Hematopoietic multipotent progenitor cell treated with erythropoietin and hydrocortisone succinate and interleukin-3 and kit ligand, for 17 days (in vitro differentiated cells): ENCODE measurements at places on chromosomes 7 and 10.
A peak's percentile ranks its signal among the peaks of the same experiment; 100 is the strongest.

- no peak for DNase-seq
These were observed 692.6 kb downstream of the ZWINT start for GRCh38 chr10:55668326-55668922.

- DNase-seq: no peak
These were observed 9.4 kb downstream of the LIMK1 start for GRCh38 chr7:74092964-74093471.

- no peak for DNase-seq
These were observed 369.8 kb downstream of the SEMA3D start for GRCh38 chr7:84817016-84817415.

DNA sequence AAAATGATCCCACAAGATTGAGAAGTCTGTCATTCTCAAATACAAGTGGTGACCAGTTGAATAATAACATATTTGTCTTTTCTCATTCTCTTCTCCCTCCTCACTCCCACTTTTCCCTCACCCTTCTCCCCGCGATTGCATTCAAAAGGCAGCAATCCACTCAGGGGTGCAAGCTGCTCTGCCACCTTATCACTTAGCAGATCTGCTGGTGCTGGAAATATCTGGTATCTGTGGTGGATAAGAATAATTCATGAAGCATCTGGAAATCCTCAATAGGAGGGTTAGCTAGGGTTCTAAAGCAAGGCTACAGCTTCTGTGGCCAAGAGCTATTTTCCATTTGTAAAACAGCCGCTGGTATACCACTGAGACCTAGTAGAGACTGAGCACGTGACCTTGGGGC lies 43.8 kb downstream of the GCC1 start:
- no peak for DNase-seq

GRCh38 chr10:118106426-118106825 lies 59.7 kb upstream of the RAB11FIP2 start:
- DNase-seq: peak; percentile 6

- DNase-seq: no peak
These were observed 298.7 kb upstream of the LRRTM3 start for GRCh38 chr10:66627156-66627555.

- DNase-seq: no peak
These were observed 23.7 kb downstream of the SVIL start for GRCh38 chr10:29610876-29611647.

- no peak for DNase-seq
These were observed 103.8 kb downstream of the C10orf105 start for GRCh38 chr10:71615538-71616329.

DNA sequence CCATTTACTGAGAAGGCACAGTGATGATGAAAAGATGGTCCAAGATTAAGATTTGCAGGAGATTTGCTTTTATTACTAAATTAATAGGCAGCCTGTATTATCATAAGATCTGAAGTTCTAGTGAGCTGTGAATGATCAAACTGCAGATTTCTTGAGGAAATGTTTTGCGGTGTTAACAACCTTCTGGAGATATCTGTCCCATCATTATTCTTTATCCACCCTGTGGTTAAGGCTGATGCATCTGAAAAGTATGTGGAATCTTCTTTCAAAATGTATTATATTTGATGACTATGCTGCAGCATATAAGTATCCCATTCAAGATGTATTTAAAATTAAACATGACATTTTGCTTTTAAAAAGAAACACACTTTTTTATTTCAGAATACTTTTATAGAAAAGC lies 150.3 kb downstream of the POLR1F start:
- DNase-seq: no peak

DNA sequence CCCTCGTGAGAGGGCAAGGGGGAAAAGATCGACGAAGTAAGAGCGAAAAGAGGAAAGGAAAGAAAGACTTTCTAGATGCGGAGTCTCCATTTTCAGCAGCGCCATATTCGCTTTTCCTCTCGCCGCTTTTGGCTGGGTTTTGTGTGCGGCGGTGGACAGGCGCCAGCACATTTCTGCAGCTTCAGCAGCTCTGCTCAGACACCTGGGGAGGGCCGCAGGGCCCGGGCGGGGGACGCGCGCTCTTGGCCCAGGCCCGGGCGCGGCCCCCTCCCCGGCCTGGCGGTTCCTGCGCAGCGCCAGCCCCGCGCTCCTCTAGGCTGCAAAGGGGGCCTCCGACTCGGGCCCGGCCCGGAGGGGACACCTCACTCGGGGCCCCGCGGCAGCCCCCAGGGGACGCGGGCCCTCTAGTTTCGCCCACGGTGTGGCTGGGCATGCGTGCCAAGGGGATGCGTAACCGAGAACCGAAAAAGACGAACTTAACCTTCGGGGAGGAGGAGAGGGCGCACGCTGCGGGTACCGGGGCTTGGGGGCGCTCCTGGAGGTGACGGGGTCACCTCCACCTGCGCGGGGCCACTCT lies 34.5 kb upstream of the EBLN1 start:
- DNase-seq: no peak

GRCh38 chr7:49091519-49091918 lies 167.2 kb downstream of the CDC14C start:
- DNase-seq: no peak

DNA sequence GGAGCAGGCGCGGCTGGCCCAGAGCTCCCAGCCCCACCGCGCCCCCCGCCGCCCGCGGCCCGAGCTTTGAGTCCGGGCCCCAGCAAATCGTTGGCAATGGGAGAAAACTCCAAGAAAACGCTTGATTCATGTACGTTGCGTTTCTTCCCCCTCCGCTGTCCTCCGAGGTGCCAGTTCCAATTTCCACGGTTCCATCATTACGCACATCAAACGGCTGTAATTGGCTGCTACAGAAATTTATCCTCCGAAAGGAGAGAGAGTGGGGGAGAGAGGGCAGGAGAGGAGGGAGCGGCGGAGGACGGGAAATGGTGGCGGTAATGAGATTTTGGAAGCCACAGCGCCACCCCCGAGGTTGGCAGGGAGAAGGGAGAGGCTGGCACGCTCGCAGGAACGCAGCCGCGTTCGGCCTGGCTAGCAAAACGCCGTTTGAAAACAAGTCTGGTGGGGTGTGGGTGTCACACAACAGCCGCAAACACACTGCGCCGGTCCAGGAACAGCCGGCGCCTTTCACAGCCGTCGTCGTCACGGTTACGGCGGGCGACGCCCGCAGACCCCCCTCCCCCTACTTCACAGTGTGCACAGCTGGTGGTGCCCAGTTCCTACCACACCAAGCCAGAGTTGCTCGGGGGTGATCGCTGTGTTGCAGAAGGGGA lies 57.5 kb downstream of the UNCX start:
- DNase-seq: no peak

DNA sequence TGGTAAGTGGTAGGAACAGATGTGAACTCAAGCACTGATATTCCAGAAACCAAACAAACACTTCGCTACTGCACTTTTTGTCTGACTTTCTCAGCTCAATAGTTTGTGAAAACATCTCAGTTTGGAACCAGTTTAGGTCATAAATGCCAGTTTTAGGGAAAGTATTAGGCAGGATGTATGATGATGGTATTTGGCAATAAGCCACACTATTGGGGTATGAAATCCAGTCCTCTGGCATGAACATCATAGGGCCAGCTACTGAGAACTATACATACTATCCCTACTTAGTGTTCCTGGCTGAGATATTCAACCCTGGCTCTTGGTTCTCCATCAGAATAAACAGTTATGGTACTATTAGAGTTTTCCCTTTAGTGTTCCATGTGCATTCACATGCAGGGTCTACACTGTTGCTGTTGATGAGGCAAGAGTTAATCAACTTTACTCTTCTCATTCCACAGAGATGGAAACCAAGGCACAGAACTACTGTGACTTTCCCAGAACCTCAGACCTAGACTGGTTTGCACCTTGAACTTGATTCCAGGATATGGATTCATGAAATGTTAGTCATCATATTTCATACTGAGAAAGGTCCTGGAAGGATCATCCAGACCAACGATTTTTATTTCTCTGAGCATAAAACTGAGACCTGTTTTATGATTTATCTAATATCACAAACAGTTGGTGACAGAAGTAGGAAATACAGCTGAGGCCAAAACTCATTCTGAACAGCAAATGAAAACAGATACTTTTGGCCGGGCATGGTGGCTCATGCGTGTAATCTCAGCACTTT lies 20.0 kb upstream of the IFIT2 start:
- DNase-seq: no peak

GRCh38 chr10:3131098-3131497 lies 41.5 kb downstream of the PITRM1 start:
- DNase-seq: no peak

GRCh38 chr10:132076578-132077081 lies 10.9 kb downstream of the JAKMIP3 start:
- no peak for DNase-seq

DNA sequence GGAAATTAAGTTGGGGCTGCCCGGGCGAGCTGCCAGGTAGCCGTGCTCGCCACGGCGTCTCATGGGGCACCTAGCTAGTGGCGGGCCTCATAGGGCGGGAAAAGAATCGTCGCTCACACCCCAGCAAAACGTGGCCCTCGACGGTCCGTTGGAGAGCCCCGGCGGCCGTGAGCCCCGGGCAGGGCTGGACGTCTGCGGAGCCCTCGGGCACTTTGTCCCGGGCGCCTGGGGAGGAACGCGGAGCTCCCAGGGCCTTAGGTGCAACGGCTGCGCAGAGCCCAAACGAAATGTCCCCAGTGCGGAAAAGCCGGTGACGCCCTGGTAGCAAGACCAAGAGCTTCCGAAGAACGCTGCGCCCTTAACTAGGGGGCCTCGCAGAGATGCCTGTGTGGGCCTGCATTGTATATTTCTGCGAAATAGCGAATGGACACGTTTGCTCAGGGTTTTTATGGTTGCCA lies 866 bp upstream of the SFMBT2 start:
- DNase-seq: no peak

DNA sequence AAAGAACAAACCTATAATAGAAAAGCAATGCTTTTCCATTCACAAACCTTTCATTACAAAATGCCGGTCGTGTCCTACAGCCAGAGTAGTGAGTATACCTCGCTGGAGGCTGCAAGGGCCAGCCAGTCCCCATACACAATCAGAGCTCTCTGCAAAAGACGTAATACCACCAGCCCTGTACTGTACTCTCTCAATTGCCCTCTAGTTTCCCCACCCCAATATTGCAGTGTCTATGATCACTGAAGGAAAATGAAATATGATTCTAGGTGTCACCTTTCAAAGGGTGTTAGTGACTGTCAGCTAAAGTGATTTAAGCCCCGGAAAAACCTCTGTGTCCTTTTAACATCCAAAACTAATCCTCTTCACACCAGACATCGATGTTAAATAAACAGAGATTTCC lies 24.8 kb downstream of the PLXNA4 start:
- no peak for DNase-seq

DNA sequence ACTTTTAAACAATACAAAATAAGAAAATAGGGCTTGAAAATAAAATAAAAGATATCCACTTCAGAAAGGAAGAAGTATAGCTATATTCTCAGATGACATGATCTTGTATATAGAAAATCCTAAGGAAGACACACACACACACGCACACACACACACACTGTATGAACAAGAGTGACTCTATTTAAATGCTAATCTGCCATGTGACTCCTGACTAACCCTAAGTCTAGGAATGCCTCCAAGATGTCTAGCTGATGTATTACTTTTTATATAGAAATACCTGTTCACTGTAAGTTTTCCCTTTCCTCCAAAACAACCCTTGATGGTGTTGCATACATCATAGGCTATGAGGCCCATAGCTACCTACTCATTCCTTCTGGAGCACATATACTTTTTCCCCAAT lies 173.1 kb upstream of the LRRTM3 start:
- no peak for DNase-seq

- no peak for DNase-seq
These were observed at the start of gene TBXAS1 for GRCh38 chr7:139829025-139829774. TSS of gene TBXAS1 (plus strand) at chr7:139829264. CDS start at chr7:139829391, 127 bp downstream.

DNA sequence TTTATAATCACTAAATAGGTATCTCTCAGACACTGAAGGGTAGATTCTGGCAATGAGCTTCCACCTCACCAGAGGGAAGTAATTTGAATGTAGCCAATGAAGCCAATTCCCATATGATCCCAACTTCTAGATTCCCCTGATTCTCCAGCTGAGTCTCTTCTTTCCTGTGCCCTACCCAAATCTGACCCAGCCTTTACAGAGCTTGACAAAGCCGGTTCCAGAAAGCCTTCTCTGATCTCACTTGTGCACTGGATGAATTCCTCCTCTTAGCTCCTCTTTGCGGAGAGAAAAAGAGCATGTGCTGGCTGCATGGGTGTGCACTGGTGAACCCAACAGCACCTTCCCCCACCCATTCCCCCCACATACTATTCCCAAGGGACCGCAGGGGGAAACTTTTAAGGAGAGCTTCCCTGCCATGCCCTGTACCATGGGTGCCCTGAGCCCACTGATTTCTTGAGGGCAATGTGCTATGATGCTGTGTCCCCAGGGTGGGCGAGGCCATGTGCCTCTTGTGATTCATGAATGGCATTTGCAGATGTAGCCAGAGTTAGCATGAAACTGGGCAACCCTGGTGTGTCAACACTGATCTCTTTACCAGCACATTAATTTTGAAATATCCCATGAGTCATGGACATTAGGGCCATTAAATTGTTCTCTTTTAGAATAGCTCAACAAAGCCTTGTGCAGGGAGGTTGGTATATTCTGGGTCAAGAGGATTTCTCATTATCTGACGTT lies 50.4 kb upstream of the PLEKHA1 start:
- no peak for DNase-seq

DNA sequence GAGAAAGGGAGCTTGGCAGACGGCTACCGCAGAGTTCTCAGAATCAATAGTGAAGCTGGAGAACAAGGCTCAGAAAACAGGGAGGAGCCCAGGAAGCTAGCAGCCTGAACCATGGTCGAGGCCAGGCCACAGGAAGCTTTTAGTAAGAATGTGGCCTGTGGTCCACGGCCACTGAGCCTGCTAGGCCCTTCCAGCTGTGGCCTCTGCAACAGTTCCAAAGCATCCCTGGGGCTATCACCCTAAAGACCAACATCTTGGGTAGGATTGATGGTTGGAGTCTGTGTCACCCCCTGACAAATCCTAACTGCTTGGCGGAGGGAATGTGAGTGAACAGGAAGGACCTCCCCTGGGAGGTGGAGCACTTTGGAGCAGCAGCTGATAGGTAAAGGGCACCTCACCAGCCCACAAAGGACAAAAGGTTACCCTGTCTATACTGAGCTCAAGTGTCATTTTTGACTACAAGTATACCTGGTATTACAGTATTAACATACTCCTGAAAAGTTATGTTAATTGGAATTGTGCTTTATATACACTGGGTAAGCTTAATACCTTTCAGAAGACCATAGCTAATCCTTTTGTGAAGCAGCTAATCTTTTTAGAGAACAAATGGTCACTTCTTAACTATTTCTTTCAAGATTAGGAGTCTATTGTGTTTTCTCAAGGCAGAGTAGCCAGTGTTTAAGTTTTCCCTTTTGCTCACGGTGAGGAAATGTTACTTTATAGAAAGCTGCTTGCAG lies 18.7 kb downstream of the PTPRE start:
- DNase-seq: no peak

- DNase-seq: peak; percentile 63
These were observed 23.6 kb downstream of the DDIT4 start for GRCh38 chr10:72297281-72297804.

DNA sequence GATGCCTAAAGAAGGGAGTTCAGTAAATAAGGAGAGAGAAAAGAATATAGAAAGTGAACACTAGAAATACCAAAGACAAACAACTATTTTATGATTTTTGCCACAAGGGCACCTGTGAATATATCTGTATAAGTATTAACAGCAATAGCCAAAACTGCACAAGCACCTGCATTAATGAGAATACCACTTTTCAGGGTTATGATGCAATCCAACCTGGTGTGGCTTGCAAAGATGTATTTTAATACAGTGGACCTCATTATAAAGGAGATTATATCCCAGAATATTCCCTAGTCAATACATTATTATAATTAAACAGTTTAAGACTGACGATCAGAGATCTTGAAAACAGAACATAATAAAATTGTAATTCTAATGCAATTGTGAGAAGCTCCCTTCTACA lies 4.0 kb downstream of the BRAF start:
- DNase-seq: no peak
